Right cardiac atrium (tissue), 5 donors: ENCODE measurements at places on chromosomes 4 and X. TPM values are rescaled to one million over a fixed set of nuclear protein-coding genes. Genes with fewer than 3 reads are reported as not detected.
A peak's percentile ranks its signal among the peaks of the same experiment; 100 is the strongest.

CITED1 gene
- 0.36 TPM for polyA plus RNA-seq

DNA sequence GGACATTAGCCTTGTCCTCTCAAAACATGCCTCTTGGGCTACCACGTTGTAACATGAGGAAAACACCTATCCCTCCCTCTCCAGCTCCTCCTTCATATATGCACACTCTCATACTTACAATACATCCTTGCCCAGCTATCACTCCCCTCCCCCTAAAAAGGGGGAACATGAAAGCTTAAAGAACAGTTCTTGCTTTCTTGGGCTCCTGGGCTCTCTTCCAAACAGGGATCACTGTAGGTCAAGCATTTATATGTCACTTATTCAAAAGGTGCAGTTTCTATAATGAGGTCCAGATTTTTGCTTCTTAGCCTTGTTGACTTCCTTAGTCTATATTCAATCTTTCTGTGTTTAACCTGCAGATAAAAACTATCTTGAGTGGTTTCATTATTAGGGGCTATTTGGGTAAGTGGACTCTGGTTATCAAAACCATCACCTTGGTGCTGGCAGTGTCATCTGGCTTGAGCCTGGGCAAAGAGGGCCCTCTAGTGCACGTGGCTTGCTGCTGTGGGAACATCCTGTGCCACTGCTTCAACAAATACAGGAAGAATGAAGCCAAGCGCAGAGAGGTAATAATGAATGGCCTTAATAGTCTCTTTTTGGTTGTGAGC, 119.4 kb downstream of the AKAP4 start:
- peak; percentile 71 for DNase-seq

GRCh38 chr4:170391066-170391740, 301.4 kb upstream of the AADAT start:
- no peak for DNase-seq

SCD5 gene
- polyA plus RNA-seq, result 6.0 TPM

ZNF711 gene
- polyA plus RNA-seq, result 3.6 TPM

DNA sequence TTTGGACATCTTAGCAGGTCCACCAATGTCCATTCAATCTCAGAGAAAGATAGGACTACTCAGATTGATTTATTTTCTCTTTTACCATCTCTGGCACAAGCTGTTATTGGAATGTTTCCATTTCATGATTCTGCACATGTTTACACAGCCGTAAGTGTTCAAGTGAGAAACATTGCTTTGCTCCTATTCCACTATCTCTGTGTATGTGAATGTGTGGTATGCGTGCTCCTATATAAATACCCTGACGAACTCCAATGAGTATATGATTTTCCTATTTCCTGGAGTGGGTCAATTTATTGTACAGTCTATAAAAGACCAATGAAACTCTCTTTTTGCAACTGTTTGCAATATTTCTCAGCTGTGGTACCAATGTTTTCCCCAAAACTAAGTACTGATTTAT, 221.0 kb upstream of the GALNT7 start:
- DNase-seq, result no peak

MAGEB4 gene
- not detected for polyA plus RNA-seq

- no peak for DNase-seq
Observed at GRCh38 chr4:19936476-19936875, 315.2 kb upstream of the SLIT2 start.

DNA sequence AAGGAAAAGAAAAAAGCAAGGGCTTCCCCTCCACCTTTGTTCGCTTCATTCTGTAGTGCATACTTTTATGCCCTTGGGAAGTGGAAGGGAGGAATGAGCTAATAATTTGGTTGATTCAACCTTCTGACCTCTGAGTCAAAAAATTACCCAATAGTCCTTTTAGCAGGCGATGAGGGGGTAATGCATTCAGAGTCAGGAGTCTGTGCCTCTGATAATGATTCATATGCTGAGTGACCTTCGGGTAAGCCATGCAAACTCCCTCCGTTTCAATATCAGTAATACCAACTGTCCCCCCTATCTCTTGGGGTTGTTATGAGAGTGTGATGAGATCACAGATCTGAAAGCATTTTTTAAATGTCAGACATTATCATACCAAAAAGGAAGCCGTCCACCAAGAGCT, 41.6 kb upstream of the ACSL4 start:
- DNase-seq, result no peak

ENPEP gene
- polyA plus RNA-seq, result 2.6 TPM

DNA sequence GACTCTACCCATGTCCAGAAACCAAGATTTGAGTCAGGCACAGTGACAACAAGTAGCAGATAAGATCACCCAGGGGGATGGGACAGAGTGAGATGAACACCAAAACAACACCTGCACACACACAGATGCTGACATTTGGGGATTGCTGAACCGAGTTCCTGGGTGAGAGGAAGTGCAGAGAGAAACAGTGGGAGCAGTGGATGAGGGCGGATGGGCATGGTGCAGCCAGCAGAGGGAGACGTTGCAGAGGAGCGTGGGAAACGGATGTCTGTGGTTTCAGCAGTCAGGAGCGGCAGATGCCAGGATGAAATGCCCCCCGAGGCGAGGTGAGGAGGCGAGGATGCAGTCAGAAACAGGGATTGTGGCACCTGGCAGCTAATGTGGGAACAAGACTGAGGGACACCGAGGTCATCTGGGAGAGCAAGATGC, 78.6 kb upstream of the STS start:
- no peak for DNase-seq

GRCh38 chr4:186068581-186069348, at the start of gene TLR3:
TLR3 (plus strand) TSS chr4:186069156; CDS start chr4:186076620, 7,464 bp downstream.
- no peak for DNase-seq

DNA sequence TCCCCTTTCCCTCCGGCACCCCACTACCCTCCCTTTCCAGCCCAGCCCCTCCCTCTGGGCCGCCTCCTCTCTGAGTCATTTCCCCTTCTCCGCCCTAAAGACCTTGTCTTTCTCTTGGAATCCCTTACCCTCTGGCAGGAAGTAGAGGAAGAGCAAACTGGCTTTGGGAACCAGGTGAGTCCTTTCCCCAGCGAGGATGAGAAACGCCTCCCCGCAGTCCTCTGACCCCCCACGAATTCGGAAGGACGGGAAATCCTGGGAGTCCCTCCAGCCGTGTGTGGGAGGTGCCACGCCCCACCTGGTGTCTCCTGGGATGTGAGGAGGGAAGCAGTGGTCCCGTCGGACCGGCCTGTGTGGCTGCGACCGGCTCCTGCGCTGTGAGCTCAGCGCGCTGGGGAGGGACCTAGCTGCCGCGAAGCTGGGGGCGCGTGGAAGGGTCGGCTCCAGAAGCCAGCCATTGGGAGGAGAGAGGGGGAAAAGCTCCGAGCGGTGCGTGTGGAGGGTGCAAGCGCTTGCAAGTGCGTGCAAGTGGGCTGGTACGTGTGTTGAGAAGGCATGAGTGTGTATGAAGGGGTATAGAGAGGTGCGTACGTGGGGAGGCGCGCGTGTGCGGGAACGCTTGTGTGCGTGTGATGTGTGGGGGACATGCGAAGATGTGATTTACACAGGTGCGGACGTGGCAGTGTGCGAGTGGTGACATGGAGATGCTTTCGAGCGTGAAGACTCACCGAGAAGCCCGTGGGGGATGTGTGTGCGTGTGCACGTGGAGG, 46.3 kb downstream of the TEX13B start:
- no peak for DNase-seq

DNA sequence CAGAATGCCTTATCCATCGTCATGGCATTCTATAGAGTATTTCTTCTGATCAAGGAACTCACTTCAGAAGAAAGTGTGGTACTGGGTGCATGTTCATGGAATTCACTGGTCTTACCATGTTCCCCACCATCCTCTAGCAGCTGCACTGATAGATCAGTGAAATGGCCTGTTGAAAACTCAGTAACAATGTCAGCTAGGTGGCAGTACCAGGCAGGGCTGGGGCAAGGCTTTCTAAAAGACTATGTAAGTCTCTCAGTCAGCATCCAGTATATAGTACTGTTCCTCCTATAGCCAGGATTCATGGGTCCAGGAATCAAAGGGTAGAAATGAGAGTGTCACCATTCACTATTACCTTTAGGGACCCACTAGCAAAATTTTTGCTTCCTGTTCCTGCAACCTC, 15.8 kb upstream of the LDB2 start:
- no peak for DNase-seq

GRCh38 chrX:23785580-23785979, 2.6 kb downstream of the SAT1 start:
- no peak for DNase-seq

HAND2 gene
- 115 TPM for polyA plus RNA-seq

GRCh38 chr4:561426-561825, 14.7 kb downstream of the TMEM271 start:
- no peak for DNase-seq

ABCD1 gene
- 11.0 TPM for polyA plus RNA-seq

- no peak for DNase-seq
Observed at GRCh38 chr4:10534820-10535219, 77.6 kb upstream of the ZNF518B start.

ZFP92 gene
- 0.32 TPM for polyA plus RNA-seq

GRCh38 chr4:74654230-74654681, 140.1 kb downstream of the BTC start:
- DNase-seq, result no peak

AR gene
- polyA plus RNA-seq, result 3.4 TPM

DNA sequence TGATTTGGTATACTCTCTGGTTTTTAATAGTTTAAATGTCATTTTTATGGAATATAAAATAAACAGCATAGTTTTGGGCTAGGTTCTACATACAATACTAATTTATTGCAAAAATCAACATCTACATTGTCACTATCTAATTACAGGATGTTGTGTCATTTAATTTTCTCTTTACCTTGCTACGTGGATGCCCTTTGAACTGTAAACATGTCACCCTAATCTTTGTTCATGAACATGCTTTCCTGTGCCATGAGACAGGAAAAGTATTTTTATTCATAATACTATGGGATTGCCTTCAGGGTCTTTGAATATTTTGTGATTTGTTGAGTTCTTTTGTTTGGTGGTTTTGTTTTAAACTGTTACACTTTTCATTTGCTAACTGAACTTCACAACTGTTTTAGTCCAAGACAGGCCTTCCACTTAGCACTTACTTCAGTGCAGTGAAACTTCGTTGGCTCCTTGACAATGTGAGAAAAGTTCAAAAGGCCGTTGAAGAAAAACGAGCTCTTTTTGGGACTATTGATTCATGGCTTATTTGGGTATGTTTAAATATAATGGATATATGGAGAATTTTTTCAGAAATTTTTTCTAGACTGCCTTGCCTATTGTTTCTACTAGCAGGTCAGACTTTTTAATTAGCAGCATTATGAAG, 40.9 kb downstream of the GK start:
- no peak for DNase-seq

DNA sequence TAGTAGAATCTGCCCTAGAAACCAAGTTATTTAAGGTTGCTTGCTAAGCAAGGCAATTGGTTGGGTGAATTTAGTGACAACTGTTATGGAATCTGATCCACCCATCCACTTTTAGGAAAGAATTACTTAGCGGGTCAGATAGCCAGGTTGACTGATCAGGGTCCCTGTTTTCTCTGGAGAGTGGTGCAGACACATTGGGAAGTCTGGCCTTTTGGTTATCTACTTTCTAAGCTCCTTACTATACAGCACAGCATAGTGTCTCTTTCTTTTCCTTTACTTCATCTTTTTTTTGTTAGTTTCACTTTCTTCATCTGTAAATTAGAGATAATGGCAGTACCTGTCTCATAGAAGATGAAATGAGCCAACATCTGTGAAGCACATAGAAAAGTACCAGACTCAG, 7.4 kb downstream of the HERC3 start:
- DNase-seq, result no peak

GUCY1A1 gene
- 9.9 TPM for polyA plus RNA-seq

DGKK gene
- not detected for polyA plus RNA-seq

GRCh38 chr4:110617646-110618580, 5.0 kb downstream of the PITX2 start:
- no peak for DNase-seq

DNA sequence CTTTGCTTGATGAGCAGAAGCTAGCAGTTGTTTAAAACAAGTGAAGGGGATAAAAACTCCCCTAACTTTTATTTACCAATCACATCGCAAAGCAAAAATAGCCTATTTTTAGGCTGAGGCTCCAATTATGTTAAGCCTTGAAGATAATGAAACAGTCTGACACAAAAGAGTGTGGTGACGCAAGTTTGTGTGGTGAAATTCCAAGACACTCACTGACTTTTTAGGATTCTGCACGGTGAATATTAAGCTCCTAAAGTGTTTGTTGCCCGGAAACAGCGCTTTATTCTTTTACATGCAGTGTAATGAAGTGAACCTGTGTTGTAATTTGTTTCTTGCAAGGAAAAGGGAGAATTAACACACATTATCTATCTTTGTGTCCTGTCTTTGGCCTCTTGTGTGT, 74.8 kb downstream of the POLA1 start:
- no peak for DNase-seq

SPATA4 gene
- polyA plus RNA-seq, result 0.34 TPM

PPP1R2C gene
- not detected for polyA plus RNA-seq

C4orf50 gene
- polyA plus RNA-seq, result 0.02 TPM

GRCh38 chr4:27789773-27790172, 929.1 kb downstream of the STIM2 start:
- DNase-seq, result no peak

- DNase-seq, result no peak
Observed at GRCh38 chr4:6095023-6095752, 77.0 kb upstream of the C4orf50 start.

DNA sequence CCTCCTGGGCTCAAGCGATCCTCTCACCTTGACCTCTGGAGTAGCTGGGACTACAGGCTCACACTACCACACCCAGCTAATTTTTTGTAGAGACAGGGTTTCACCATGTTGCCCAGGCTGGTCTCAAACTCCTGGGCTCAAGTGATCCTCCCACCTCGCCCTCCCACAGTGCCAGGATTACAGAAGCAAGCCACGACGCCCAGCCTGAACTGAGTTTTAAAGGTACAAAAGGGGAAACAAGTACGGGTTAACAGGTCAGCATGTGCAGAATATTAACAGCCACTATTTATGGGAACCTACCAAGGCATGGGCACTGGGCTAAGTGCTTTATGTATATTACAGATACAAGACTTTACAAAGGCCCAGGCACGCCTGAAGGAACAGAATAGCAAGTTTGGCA, 164.3 kb upstream of the GPC4 start:
- DNase-seq, result no peak

GRCh38 chr4:87012265-87012953, 77.6 kb downstream of the AFF1 start:
- no peak for DNase-seq

PABPC1L2B gene
- not detected for polyA plus RNA-seq

- no peak for DNase-seq
Observed at GRCh38 chr4:30768277-30768676, 48.1 kb downstream of the PCDH7 start.

EREG gene
- polyA plus RNA-seq, result 0.29 TPM

GRCh38 chr4:2728221-2728620, 27.9 kb downstream of the TNIP2 start:
- DNase-seq, result no peak

GRCh38 chrX:11702420-11702819, 36.7 kb upstream of the ARHGAP6 start:
- DNase-seq, result no peak

- no peak for DNase-seq
Observed at GRCh38 chr4:87076690-87077358, 142.0 kb downstream of the AFF1 start.

- no peak for DNase-seq
Observed at GRCh38 chr4:154029171-154029570, 240.3 kb upstream of the SFRP2 start.

ADRA2C gene
- polyA plus RNA-seq, result 4.8 TPM
